ENCODE measurements at places on chromosomes 5 and 9.

GRCh38 chr5:106766916-106767315, 903.8 kb downstream of the EFNA5 start:
- DNase-seq, result no peak

DNA sequence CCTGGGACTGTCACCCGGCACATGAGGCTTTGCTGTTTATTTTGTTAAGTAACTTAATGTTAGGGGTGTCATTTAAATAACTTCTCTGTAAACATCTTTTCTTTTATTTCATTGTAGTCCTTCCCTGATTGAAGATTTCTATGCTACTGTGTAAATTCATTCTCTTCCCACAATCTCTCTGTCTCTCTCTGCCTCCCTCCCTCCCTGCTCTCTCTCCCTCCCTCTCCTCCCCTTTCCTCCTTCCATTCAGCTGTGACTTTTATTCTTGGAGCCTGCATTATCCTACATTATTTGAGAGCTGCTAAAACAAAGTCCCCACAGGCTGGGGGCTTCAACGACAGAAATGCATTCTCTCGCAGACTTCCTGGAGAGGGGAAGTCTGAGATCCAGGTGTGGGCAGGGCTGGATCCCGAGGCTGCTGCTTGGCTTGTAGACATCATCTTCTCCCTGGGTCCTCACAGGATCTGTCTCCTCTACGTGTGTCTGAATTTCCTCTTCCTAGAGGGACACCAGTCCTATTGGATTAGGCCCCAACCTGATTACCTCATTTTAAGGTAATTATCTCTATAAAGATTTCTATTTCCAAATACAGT, 18.4 kb downstream of the UBE2QL1 start:
- DNase-seq, result no peak

DNA sequence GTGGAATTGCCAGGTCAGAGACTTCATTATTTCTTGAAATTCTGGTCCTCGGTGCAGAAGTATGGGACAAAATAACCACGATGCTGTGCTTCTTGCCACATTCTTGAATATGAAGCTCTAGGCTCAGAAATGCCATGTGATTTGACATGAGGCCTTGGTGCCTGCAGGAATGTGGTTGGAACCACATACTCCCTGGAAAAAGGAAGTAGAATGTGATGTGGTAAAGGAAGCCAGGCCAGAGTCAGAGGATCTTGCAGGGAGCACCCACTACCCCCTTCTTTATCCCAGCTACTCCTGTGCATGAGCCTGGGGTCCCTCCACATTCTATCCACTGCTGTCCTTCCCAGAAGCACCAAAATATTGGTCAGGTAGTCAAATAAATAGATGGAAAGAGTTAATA, 80.9 kb downstream of the FOXD1 start:
- no peak for DNase-seq

- DNase-seq, result no peak
These were observed 91.4 kb downstream of the TMEM167A start for GRCh38 chr5:82985763-82986162.

DNA sequence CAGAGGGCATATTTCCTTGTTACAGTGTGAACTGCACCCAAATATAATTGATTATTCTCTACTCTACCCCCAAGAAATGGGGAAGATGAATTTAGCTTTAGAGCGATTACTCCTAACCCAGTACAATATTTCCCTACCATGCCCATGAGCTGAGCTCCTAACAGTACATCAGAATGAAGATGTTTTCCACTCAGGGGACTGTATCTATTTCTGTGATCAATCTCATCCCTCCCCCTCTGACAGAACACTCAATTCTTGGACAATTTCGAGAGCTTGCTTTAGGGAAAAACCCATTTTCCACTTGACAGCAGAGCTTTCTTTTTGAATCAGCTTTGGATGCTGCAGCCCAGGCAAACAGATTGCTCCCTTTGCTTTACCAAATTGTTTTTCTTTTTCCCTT, 24.7 kb upstream of the TEX48 start:
- DNase-seq, result no peak

GRCh38 chr5:17860660-17861315, 226.5 kb downstream of the TAF11L14 start:
- DNase-seq, result no peak

GRCh38 chr5:72597456-72597948, 90.3 kb upstream of the ZNF366 start:
- no peak for DNase-seq
